Gastroesophageal sphincter (tissue), 4 donors: ENCODE measurements at places on chromosomes 1 and 21. TPM values are rescaled to one million over a fixed set of nuclear protein-coding genes. Genes with fewer than 3 reads are reported as not detected.

- peak; percentile 84 for ATAC-seq
These were observed 13.0 kb downstream of the UBE4B start for GRCh38 chr1:10045480-10046355.

HEYL gene
- total RNA-seq = 5.6 TPM

- no peak for ATAC-seq
These were observed 24.8 kb downstream of the SLC2A1 start for GRCh38 chr1:42933610-42934491.

DNA sequence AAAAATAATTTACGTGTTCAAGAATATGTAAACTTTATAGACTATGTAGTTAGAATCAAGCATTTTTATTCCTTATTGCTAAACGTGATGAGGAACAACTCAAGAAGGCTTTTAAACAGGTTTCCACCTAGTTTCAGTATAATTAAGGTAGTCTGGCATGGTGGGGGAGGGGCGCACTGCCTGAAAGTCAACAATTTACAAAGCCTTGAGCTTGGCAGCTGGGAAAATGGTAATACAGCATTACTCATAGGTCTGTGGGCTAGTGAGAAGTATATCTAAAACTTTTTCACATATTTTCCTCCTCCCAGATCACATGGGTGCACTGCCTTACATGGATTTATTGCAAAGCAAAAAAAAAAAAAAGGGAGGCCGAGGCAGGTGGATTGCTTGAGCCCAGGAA lies 75.2 kb downstream of the EVI5 start:
- no peak for ATAC-seq

TAS1R3 gene
- 0.54 TPM for total RNA-seq

DFFA gene
- total RNA-seq = 26.6 TPM

CDK18 gene
- total RNA-seq = 13.7 TPM

GRCh38 chr1:45018599-45019230 lies 6.7 kb downstream of the UROD start:
- ATAC-seq = peak; percentile 52

LYPLAL1 gene
- 19.5 TPM for total RNA-seq

VANGL2 gene
- 0.62 TPM for total RNA-seq

DNA sequence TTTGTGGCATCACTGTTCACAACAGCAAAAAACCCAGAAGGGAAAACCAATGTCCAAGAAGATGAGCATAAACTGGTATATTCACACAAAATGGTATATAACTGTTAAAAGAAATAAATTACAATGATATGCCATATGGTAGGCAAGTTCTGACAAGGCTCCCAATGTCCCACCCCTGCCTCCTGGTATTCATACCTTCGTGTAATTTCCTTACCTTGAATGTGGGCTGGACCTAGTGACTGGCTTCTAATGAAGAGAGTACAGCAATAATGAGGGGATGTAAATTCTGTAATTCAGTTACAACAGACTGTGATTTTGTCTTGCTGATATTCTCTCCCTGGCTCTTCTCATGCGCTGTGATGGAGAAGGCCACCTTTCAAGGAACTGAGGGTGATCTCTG lies 9.3 kb downstream of the ANKRD45 start:
- no peak for ATAC-seq

FCER1A gene
- total RNA-seq = not detected

GRCh38 chr1:226786550-226786949 lies 47.5 kb upstream of the ITPKB start:
- no peak for ATAC-seq

DNA sequence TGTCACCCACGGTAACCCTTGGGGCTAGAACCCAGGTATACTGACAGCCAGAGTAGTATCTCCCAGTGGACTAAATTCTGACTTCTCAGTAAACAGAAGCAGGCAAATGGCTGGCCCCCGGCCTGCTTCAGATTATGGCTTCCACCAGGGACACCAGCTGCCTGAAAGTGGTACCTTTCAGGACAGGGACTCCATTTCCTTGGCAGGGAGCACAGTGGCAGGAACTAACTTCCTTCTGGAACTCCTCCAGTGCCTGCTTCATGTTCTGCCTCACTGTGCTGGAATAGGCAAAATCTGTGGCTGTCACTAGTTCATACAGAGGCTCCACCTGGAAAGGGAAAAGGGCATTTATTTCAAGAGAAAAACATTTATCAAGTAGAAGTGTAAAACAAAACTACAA lies 32.7 kb downstream of the C8B start:
- ATAC-seq = no peak

GRCh38 chr21:41739011-41739410 lies 27.8 kb downstream of the RIPK4 start:
- ATAC-seq = no peak

HFM1 gene
- 3.1 TPM for total RNA-seq

GRCh38 chr1:114008480-114008941 lies 29.2 kb downstream of the OLFML3 start:
- ATAC-seq = no peak

- ATAC-seq = no peak
These were observed 6.5 kb downstream of the RD3 start for GRCh38 chr1:211485480-211485857.

GRCh38 chr21:15289896-15290841 lies 225.4 kb upstream of the NRIP1 start:
- ATAC-seq = no peak

CCDC30 gene
- 2.3 TPM for total RNA-seq

- ATAC-seq = no peak
These were observed 67.6 kb upstream of the EDEM3 start for GRCh38 chr1:184822267-184822666.

SYNC gene
- total RNA-seq = 132 TPM

- no peak for ATAC-seq
These were observed 115.5 kb downstream of the MIS18A start for GRCh38 chr21:32163386-32163785.

FCRL6 gene
- total RNA-seq = 0.94 TPM

GRCh38 chr1:17834561-17835100 lies 79.5 kb downstream of the ACTL8 start:
- ATAC-seq = no peak

- no peak for ATAC-seq
These were observed 24.2 kb upstream of the TBX15 start for GRCh38 chr1:119012383-119012782.

GRCh38 chr1:153348511-153349362 lies at the start of gene PGLYRP4:
TSS of gene PGLYRP4 (minus strand) at chr1:153348841. CDS start at chr1:153347932, 909 bp downstream.
- ATAC-seq = no peak

GRCh38 chr1:179090522-179090921 lies 8.7 kb downstream of the TOR3A start:
- ATAC-seq = no peak

FBXO42 gene
- 33.0 TPM for total RNA-seq

- ATAC-seq = no peak
These were observed 3.2 kb upstream of the NUAK2 start for GRCh38 chr1:205324781-205325180.

DNA sequence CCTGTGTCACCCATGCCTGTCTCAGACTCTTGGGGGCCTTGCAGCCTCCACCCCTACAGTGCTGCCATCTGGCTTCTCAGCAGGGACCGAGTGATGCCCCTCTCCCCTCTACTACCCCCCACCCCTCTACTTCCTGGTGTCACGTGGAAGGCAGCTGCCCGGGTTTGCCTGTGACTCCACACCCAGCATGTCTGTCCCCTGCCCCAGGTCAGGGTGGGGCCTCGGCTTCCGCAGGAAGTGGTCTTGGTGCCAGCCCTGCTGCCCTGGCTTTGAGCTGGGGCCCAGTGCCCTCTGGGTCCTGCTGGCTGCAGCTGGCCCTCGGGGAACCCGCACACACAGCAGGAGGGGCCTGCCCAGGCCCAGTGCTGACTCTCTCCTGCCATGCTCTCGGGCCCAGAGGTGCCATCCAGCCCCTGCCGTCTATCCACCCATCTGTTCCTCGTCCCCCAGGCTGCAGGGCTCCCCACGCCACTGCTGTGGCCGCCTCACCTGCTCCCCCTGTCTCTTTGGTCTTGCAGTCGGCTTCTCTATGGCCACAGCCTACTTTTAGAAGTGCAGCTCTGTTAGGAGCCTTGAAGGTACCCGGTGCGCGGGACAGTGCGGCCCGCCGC lies 24.0 kb downstream of the PLCH2 start:
- no peak for ATAC-seq

- no peak for ATAC-seq
These were observed 213.2 kb downstream of the TGFB2 start for GRCh38 chr1:218558271-218558810.

TMPRSS15 gene
- total RNA-seq = not detected

DNA sequence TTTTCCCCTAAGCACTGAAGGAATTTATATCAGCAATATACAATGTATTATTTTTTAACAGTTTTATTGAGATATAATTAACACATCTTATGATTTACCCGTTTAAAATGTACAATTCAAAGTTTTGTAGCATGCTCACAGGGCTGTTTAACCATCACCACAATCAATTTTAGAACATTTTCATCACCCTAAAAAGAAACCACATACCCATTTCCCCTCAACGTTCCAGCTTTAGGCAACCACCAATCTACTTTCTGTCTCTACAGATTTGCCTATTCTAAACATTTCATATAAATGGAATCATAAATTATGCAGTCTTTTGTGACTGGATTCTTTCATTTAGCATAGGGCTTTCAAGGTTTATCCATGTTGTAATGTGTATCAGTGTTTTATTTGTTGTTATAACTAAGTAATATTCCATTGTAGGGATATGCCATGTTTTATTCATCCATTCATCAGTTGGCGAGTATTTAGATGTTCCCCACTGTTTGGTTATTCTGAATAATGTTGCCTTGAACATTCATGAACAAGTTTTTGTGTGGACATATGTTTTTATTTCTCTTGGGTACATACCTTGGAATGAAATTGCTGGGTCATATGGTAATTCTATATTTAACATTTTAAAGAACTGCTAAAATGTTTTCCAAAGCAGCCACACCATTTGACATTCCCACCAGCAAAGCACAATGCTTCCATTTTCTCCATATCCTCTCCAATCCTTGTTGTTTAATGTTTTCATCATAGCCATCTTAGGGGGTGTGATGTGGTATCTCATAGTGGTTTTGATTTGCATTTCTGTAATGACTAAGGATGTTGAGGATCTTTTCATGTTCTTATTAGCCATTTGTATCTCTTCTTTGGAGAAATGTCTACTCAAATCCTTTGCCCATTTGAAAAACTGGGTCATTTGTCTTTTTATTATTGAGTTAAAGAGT lies 188.5 kb downstream of the TM2D1 start:
- no peak for ATAC-seq

- no peak for ATAC-seq
These were observed 40.6 kb upstream of the MARK1 start for GRCh38 chr1:220487297-220487820.

CLEC20A gene
- not detected for total RNA-seq

ACTN2 gene
- 5.7 TPM for total RNA-seq

DNA sequence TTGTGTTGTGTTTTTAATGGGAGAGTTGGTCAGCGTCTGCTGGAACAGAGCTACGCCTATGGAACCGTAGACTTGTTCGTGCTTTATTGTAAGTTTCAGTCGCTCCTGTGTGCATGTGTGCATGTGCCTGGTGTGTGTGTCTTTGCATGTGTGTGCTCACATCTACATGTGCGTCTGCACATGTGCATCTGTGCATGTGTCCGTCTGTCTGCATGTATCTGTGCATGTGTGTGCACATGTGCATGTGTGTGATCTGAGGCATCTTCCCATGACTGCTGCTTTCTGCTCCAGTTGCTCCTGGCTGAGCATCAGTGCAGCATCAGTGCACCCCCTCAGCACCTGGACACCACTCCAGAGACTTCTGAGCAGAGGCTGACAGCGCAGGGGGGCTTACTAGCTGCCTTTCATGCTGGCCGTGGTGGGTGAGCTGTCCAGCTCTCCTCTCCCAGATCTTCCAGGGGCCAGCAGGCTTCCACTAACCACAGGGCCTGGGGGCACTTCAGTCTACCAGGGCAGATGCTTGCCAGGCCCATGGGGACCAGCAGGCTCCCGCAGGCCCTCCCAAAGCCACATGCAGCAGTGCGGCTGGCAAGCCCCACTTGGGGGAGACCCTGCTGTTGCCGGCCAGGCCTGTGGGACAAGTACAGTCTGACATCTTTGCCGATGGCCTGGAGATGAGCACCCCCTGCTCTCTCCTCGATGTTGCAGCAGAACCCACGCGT lies 47.8 kb upstream of the PCBP3 start:
- ATAC-seq = no peak

TACSTD2 gene
- total RNA-seq = 1.5 TPM

- ATAC-seq = no peak
These were observed 35.6 kb downstream of the ADARB1 start for GRCh38 chr21:45109831-45110492.

DNA sequence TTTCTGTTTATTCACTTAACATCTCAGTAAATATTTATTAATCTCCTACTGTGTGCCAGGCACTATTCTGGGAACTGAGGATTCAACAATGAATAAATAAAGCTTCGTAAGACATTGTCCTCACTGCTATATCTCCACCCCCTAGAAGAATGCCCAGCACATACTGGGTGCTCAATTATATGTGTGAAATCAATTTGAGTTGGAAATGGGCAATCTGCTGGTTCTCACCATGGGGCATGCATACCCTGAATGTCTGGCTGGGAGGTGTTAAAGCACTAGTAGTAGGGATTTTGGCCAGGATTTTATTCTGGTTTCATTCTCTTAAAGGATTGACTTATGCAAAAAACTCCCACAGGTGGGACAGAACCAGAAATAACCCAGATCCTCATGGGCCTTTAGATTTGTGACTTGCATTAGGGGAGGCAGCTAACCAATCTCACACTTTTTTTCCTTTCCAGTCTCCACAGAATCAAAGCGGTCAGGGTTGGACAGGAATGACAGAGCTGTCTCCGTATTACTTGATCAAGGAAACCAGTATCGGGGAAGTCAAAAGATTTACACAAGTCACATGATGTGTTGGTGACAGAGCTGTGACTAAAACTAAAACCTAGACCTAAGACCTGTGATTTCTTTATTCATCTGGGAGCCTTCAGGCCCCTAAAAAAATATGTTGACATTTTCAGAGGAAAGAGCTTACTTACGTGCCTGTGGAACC lies 12.8 kb downstream of the GFI1 start:
- ATAC-seq = no peak

GRCh38 chr1:245948786-245949185 lies 558.3 kb downstream of the SMYD3 start:
- ATAC-seq = no peak

DNA sequence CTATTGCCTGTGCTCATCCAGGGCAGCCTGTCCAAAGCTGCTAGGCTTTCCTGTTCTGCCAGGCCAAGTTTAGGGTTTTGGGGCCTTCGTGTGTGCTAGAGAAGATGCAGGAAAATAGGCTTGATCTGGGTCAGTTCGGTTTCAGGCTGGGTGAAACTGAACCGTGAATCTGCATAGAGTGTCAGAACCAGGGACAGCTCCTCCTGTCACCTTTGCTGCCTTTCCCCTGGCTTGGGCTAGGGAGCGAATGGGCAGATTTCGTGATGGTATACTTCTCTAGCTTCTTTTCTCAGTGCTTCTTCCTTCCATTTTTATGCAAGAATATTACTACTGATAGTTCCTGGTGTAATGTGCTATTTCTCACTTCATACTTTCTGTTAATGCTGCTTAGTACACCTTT lies 6.0 kb upstream of the AGO1 start:
- ATAC-seq = no peak

BNIPL gene
- total RNA-seq = 0.46 TPM

DNA sequence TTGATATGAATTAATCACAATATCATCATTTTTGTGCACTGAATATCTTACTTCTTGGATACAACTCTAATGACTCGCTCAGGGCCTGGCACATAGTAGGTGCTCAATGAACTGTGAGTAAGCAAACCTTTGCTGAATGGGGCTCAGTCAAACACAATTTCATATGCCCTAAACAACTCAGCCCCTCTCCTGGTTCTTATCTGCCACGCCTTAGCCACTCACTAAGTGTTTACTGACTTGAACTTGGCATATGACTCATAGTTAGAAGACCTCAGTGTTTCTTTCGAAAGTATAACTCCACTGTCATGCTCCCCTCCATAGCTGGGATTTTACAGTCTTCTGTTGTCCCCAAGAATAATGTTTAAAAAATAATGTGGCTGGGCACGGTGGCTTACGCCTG lies 4.8 kb upstream of the IFNLR1 start:
- ATAC-seq = no peak

- ATAC-seq = no peak
These were observed 49.5 kb upstream of the LYPLAL1 start for GRCh38 chr1:219124163-219124562.
